ENCODE measurements at places on chromosomes 7 and 10.

GRCh38 chr10:4512671-4513240 lies 313.3 kb upstream of the AKR1E2 start:
- no peak for DNase-seq

DNA sequence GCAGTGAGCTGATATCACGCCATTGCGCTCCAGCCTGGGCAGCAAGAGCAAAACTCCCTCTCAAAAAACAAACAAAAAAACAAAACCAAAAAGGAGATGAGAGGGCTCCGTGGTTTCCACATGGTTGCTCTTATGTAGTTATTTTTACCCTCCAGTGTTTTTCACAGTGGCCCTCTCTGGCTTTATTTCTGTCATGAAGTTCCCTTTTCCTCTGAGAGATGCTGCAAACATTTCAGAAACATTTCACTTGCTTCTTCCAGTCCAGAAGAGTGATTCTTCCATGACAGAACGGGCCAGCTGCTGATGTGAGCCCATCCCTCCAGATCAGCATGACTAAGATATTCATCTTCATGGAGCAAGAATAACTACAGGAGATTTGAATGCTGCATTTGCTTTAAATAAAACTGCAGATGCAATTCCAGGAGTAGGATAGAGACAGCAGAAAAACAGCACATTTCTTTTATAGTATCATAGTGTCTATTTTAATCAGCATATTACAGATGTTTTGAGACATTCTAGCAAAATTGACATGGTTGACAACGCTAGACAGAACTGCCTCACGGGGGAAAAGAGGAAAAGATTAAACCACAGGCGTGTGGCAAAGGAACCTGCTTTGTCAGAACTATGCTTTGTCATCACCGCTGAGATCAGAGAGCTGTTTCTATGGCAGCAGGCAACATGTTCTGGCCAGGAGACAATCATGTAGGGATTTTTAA lies 40.3 kb downstream of the NRCAM start:
- peak; percentile 26 for DNase-seq

GRCh38 chr10:58727633-58728032 lies 215.0 kb downstream of the BICC1 start:
- no peak for DNase-seq

- no peak for DNase-seq
Measured at GRCh38 chr7:147276106-147276505, 1159.5 kb downstream of the CNTNAP2 start.

DNA sequence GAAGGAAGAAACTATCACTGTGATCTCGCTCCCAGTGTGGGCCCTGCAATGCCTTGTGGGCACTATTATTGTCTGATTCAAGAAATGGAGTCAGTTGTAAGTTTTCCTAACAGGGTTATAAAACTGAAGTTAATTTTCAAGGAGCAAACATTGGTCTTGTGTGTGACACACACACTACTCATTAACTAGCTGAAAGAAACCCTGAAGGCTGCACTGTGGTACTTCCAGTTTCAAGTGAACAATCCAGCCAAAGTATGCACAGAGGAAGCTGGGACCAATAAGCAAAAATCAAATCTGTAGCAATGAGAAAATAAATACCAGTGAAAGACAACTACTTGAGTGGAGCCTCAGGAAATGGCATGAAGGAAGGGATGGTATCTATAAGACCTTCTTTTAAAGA lies 506.6 kb upstream of the POT1 start:
- no peak for DNase-seq

GRCh38 chr10:62681211-62681940 lies 123.1 kb upstream of the ADO start:
- DNase-seq, result peak; percentile 80

- DNase-seq, result no peak
Measured at GRCh38 chr10:96690755-96691730, 29.3 kb downstream of the PIK3AP1 start.

- no peak for DNase-seq
Measured at GRCh38 chr10:62498271-62498670, 124.1 kb downstream of the ZNF365 start.

All from stimulated activated CD8-positive, alpha-beta memory T cell treated with anti-CD3 and anti-CD28 coated beads, Interleukin-15, amount 100 ng/mL, for 48 hours (primary cell).